ENCODE measurements at places on chromosomes 7 and 10. TPM values are rescaled to one million over a fixed set of nuclear protein-coding genes. Genes with fewer than 3 reads are reported as not detected.

- no peak overlapping the region for H3K4me3 ChIP-seq
- no peaks in the 10 kb centered on the region for H3K27me3 ChIP-seq
Measured at GRCh38 chr10:13483951-13484350, 44.9 kb downstream of the BEND7 start.

- no peak overlapping the region for H3K4me3 ChIP-seq
- H3K27me3 ChIP-seq: no peaks in the 10 kb centered on the region
- H3K36me3 ChIP-seq: no peaks in the 10 kb centered on the region
- H3K4me1 ChIP-seq: no peaks in the 10 kb centered on the region
- no peak for DNase-seq
Measured at GRCh38 chr10:51878695-51879094, 179.3 kb upstream of the CSTF2T start.

Gene CDC14C
- polyA plus RNA-seq: 0.09 TPM

Gene SFMBT2
- polyA plus RNA-seq: 2.9 TPM

DNA sequence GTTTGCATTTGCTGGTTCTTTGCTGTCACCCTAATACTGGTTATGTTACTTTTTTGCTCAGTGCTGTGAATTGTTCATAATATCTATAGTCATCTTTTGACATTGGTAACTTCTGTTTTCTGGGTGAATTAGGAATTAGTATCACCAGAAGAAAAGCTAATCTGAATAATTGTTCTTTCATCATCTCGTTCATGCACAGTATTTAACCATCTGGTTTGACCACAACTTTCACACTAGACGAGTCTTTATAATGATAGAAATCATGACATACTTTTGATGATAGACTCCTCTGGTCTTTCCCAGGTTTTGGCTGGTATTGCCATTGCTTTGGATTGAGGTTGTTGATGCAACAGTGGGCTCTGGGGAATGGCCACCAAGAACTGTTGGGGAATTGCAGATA lies 25.1 kb downstream of the SGPL1 start:
- no peaks in the 10 kb centered on the region for H3K4me1 ChIP-seq
- H3K4me3 ChIP-seq: no peak overlapping the region
- H3K27me3 ChIP-seq: no peaks in the 10 kb centered on the region
- H3K27ac ChIP-seq: no peak overlapping the region
- no peak for DNase-seq

DNA sequence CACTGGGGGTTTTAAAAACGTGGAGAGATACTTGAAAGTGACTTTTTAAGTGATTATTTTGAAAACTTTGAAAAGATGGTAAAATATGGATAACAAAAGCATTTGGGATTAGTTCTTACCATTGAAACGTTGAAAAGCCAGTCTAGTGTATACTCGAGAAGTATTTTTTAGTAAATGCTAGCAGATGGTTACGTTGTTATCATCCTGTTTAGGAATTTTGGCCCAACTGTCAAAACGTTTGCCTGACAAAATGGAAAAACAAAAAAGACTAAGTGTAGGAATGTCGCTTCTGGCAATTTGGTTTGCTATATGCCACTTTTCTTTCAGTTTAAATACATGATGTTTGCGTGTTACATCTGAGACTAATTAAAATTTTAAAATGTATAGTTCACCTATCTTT lies 1.2 kb downstream of the RBM33 start:
- H3K27ac ChIP-seq: no peak overlapping the region
- H3K27me3 ChIP-seq: no peaks in the 10 kb centered on the region
- peaks cover 5% of the 10 kb centered on the region for H3K4me1 ChIP-seq
- H3K4me3 ChIP-seq: peak overlapping the region; percentile 82

- no peaks in the 10 kb centered on the region for H3K36me3 ChIP-seq
- no peak overlapping the region for H3K27ac ChIP-seq
- H3K4me3 ChIP-seq: no peak overlapping the region
- no peaks in the 10 kb centered on the region for H3K27me3 ChIP-seq
- no peak for DNase-seq
- H3K4me1 ChIP-seq: no peaks in the 10 kb centered on the region
Measured at GRCh38 chr7:35828817-35829216, 28.0 kb downstream of the SEPTIN7 start.

Gene KAZALD1
- polyA plus RNA-seq: 1.1 TPM

DNA sequence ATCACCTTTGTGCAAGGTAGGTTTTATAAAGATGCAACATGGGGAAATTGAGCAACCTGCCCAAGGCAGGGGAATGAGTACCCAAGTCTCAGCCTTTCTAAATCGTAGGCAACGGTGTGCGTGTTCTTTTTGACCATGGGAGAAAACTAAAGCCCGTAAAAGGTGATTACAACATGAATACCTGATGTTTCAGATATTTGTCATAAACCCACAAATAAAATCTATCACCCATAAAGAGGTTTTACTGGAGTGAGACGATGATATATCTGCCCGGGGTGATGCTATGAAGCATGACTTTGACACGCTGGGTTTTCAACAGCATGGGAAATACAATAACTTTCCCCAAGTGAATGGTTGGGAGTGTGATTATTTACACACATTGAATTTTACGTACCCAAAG lies 406.3 kb upstream of the KLF6 start:
- no peak for DNase-seq
- no peak overlapping the region for H3K4me3 ChIP-seq
- H3K36me3 ChIP-seq: no peaks in the 10 kb centered on the region
- no peak overlapping the region for H3K27ac ChIP-seq
- no peaks in the 10 kb centered on the region for H3K4me1 ChIP-seq

Gene TRIM50
- polyA plus RNA-seq: 0.25 TPM

Gene HELLS
- 147 TPM for polyA plus RNA-seq

GRCh38 chr10:6667150-6667549 lies 87.1 kb upstream of the PRKCQ start:
- no peaks in the 10 kb centered on the region for H3K36me3 ChIP-seq
- no peak overlapping the region for H3K4me3 ChIP-seq
- H3K4me1 ChIP-seq: no peaks in the 10 kb centered on the region
- no peaks in the 10 kb centered on the region for H3K27me3 ChIP-seq
- DNase-seq: no peak

Gene HOXA6
- polyA plus RNA-seq: not detected

- no peaks in the 10 kb centered on the region for H3K4me1 ChIP-seq
- H3K27me3 ChIP-seq: peaks cover 8% of the 10 kb centered on the region
- H3K4me3 ChIP-seq: no peak overlapping the region
Measured at GRCh38 chr10:133315847-133316246, 7.1 kb downstream of the ZNF511 start.

GRCh38 chr10:1654811-1655356 lies 82.4 kb downstream of the ADARB2 start:
- H3K4me3 ChIP-seq: no peak overlapping the region
- H3K27ac ChIP-seq: no peak overlapping the region
- H3K4me1 ChIP-seq: peaks cover 2% of the 10 kb centered on the region
- H3K36me3 ChIP-seq: no peaks in the 10 kb centered on the region
- DNase-seq: no peak

- H3K36me3 ChIP-seq: no peaks in the 10 kb centered on the region
- H3K27me3 ChIP-seq: no peaks in the 10 kb centered on the region
- DNase-seq: no peak
- H3K4me1 ChIP-seq: peaks cover 3% of the 10 kb centered on the region
Measured at GRCh38 chr7:137590071-137590755, 246.7 kb upstream of the PTN start.

- H3K27me3 ChIP-seq: no peaks in the 10 kb centered on the region
- no peaks in the 10 kb centered on the region for H3K36me3 ChIP-seq
- DNase-seq: no peak
- no peaks in the 10 kb centered on the region for H3K4me1 ChIP-seq
- no peak overlapping the region for H3K27ac ChIP-seq
Measured at GRCh38 chr7:11450281-11450680, 381.7 kb downstream of the THSD7A start.

- no peaks in the 10 kb centered on the region for H3K4me1 ChIP-seq
- H3K36me3 ChIP-seq: no peaks in the 10 kb centered on the region
- no peak for DNase-seq
- H3K27ac ChIP-seq: no peak overlapping the region
- H3K4me3 ChIP-seq: no peak overlapping the region
Measured at GRCh38 chr7:50274361-50274760, 30.2 kb upstream of the IKZF1 start.

- no peaks in the 10 kb centered on the region for H3K27me3 ChIP-seq
- H3K27ac ChIP-seq: no peak overlapping the region
- H3K36me3 ChIP-seq: no peaks in the 10 kb centered on the region
- H3K4me1 ChIP-seq: no peaks in the 10 kb centered on the region
Measured at GRCh38 chr7:135994466-135995205, 17.5 kb upstream of the MTPN start.

DNA sequence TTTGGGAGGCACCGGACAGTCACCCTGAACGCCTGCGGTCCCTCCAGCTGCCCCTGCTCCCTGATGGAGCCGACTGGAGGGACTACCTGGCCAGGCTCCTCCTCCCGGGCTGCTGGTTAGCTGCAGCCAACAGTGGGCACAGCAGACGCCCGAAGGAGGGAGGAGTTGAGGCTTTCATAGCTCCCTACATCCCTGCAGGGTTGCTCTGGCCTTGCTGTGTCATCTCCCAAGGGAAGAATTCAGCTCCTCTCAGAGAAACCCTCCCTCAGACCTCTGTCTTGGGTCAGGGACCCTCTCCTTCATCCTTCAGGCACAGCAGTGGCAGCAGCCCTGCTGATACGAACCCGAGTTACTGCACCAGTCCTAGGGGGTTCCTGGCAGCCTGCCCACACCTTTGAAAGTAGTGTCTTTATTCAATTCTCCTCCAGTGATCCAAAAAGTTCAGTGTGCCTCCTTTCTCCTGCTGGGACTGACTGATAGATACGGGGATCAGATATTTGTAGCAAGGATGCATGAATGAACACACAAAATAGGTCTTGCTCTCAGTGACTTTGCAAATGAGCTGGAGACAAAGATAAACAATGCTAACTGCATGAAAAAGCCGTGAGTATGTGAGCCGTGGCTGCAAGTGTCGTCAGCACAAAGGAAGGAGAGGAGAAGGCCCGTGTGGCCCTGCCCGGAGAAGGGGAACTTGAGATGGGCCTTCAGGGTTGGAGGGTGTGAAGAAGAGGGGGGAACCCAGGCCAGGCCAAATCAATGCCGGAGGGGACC lies 136.6 kb downstream of the PRKAG2 start:
- no peak overlapping the region for H3K27ac ChIP-seq
- DNase-seq: no peak
- no peak overlapping the region for H3K4me3 ChIP-seq
- no peaks in the 10 kb centered on the region for H3K27me3 ChIP-seq
- H3K36me3 ChIP-seq: no peaks in the 10 kb centered on the region

GRCh38 chr10:98270786-98271185 lies 2.8 kb upstream of the LOXL4 start:
- DNase-seq: no peak
- no peak overlapping the region for H3K27ac ChIP-seq
- H3K27me3 ChIP-seq: peaks cover 7% of the 10 kb centered on the region
- no peak overlapping the region for H3K4me3 ChIP-seq
- peaks cover 15% of the 10 kb centered on the region for H3K4me1 ChIP-seq
- no peaks in the 10 kb centered on the region for H3K36me3 ChIP-seq

Gene CALML3
- polyA plus RNA-seq: not detected

DNA sequence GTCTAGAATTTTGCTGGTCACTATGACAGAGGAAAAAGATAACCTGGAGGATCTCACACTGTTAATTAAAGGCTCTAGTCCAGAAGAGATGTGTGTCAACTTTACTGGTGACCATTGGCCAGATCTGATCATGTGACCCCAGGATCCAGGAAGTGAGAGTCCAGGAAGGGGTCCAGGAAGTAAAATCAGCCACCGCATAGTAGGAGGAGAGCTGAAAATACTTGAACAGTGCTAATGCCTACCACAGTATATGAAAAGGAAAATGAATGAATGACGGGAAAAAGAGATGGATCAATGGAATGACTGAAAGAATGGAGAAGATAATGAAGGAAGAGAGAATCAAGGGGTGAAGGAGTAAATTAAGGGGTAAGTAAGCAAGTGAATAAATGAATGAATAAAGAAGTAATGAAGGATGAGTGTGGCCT lies 415.3 kb downstream of the RPS24 start:
- no peak for DNase-seq
- H3K36me3 ChIP-seq: no peaks in the 10 kb centered on the region
- H3K4me1 ChIP-seq: no peaks in the 10 kb centered on the region
- H3K27me3 ChIP-seq: no peaks in the 10 kb centered on the region
- no peak overlapping the region for H3K4me3 ChIP-seq

- H3K27me3 ChIP-seq: peaks cover 98% of the 10 kb centered on the region
- no peak overlapping the region for H3K4me3 ChIP-seq
- H3K4me1 ChIP-seq: peaks cover 12% of the 10 kb centered on the region
Measured at GRCh38 chr10:110169586-110169985, 37.8 kb upstream of the MXI1 start.

Gene EN2
- polyA plus RNA-seq: 0.03 TPM

- no peak overlapping the region for H3K4me3 ChIP-seq
- no peaks in the 10 kb centered on the region for H3K27me3 ChIP-seq
- DNase-seq: no peak
- H3K27ac ChIP-seq: no peak overlapping the region
- H3K4me1 ChIP-seq: no peaks in the 10 kb centered on the region
- H3K36me3 ChIP-seq: no peaks in the 10 kb centered on the region
Measured at GRCh38 chr7:51899611-51900010, 583.0 kb upstream of the COBL start.

Gene CSGALNACT2
- polyA plus RNA-seq: 1.8 TPM

DNA sequence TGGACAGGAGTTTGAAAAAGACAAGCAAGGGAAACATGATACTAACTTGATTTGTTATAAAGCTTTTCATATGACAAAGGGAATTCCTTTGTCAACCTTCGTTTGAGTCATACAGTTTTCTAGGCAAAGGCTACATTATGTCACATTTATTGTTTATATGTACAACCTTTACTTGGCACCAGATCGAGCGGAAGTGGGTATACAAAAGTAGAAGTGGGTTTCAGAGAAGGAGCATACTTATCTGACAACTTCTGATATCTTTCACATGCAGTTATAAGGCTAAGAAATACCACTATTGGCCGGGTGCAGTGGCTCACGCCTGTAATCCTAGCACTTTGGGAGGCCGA lies 11.0 kb downstream of the STMP1 start:
- H3K27ac ChIP-seq: no peak overlapping the region
- no peak overlapping the region for H3K4me3 ChIP-seq
- H3K36me3 ChIP-seq: peaks cover 23% of the 10 kb centered on the region
- no peaks in the 10 kb centered on the region for H3K4me1 ChIP-seq
- H3K27me3 ChIP-seq: no peaks in the 10 kb centered on the region

Gene FAM237B
- not detected for polyA plus RNA-seq

DNA sequence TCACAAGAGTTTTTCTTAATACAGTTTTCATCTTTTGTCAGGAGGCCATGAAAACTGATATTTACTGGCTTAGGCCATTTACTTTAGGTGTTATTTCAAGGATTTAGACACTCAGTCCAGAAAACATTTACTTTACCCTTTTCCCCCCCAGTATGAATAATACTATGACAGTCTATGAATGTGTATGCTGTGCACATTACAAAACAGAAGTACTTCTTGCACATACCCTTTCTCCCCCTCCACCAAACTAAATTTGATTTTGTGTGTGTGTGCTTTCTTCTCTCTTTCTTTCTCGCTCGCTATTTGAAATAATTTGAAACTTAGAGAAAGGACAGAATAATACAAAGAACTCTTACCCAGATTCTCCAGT lies 41.3 kb downstream of the RBM33 start:
- H3K36me3 ChIP-seq: peaks cover 13% of the 10 kb centered on the region
- no peak overlapping the region for H3K27ac ChIP-seq
- H3K4me1 ChIP-seq: no peaks in the 10 kb centered on the region
- no peak overlapping the region for H3K4me3 ChIP-seq
- no peak for DNase-seq
- no peaks in the 10 kb centered on the region for H3K27me3 ChIP-seq
